ENCODE measurements at places on chromosomes 4 and X. TPM values are rescaled to one million over a fixed set of nuclear protein-coding genes. Genes with fewer than 3 reads are reported as not detected.

- no peak overlapping the region for H3K27ac ChIP-seq
- H3K36me3 ChIP-seq = no peaks in the 10 kb centered on the region
- H3K4me3 ChIP-seq = no peak overlapping the region
- H3K27me3 ChIP-seq = no peaks in the 10 kb centered on the region
- no peak for DNase-seq
These were observed 89.2 kb downstream of the ZNF330 start for GRCh38 chr4:141309874-141310273.

GRCh38 chr4:168511780-168512489, 15.1 kb downstream of the PALLD start:
- DNase-seq = no peak
- H3K4me3 ChIP-seq = no peak overlapping the region
- H3K27me3 ChIP-seq = no peaks in the 10 kb centered on the region
- H3K27ac ChIP-seq = no peak overlapping the region
- H3K36me3 ChIP-seq = no peaks in the 10 kb centered on the region
- H3K4me1 ChIP-seq = peaks cover 4% of the 10 kb centered on the region

Gene C1GALT1C1
- total RNA-seq = 24.0 TPM

- no peaks in the 10 kb centered on the region for H3K27me3 ChIP-seq
- no peaks in the 10 kb centered on the region for H3K4me1 ChIP-seq
- H3K4me3 ChIP-seq = no peak overlapping the region
- DNase-seq = no peak
- no peaks in the 10 kb centered on the region for H3K36me3 ChIP-seq
These were observed 6.7 kb downstream of the ARL13A start for GRCh38 chrX:100976211-100976610.

- no peak overlapping the region for H3K4me3 ChIP-seq
- H3K27ac ChIP-seq = no peak overlapping the region
- H3K36me3 ChIP-seq = no peaks in the 10 kb centered on the region
- no peaks in the 10 kb centered on the region for H3K4me1 ChIP-seq
- no peaks in the 10 kb centered on the region for H3K27me3 ChIP-seq
These were observed 15.4 kb upstream of the TLR2 start for GRCh38 chr4:153668647-153669046.

DNA sequence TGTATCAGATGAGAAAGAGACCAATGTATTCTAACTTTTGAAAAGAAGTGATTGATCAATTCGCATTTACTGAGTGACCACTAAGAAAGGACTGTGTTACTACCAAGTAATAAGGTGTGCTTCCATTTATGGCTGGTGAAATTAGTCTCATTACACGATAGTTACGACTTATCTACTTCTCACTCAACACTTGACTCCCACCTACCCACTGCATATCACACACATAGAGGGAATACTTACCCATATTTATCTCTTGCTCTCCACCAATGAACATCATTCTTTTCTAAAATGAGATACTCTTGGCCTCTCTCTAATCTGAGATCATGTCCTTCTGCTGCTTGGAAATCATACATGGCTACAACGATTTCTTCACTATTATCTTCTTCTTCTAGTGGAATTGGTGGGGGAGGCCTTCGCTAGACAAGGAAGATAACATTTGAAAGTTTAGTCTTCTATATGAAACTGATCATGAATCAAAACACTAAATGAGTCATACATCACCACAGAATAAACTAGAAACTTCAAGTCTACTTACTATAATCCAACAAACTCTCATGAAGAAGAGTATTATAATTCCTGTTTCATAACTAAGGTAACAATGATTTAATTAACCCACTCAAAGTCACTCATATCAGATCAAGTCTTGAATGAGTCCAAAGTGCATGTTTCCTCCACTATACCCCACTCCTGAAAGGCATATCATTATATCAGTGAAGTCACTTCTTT, 33.7 kb upstream of the TXK start:
- no peak overlapping the region for H3K4me3 ChIP-seq
- no peaks in the 10 kb centered on the region for H3K27me3 ChIP-seq
- H3K27ac ChIP-seq = no peak overlapping the region
- no peak for DNase-seq
- no peaks in the 10 kb centered on the region for H3K4me1 ChIP-seq

DNA sequence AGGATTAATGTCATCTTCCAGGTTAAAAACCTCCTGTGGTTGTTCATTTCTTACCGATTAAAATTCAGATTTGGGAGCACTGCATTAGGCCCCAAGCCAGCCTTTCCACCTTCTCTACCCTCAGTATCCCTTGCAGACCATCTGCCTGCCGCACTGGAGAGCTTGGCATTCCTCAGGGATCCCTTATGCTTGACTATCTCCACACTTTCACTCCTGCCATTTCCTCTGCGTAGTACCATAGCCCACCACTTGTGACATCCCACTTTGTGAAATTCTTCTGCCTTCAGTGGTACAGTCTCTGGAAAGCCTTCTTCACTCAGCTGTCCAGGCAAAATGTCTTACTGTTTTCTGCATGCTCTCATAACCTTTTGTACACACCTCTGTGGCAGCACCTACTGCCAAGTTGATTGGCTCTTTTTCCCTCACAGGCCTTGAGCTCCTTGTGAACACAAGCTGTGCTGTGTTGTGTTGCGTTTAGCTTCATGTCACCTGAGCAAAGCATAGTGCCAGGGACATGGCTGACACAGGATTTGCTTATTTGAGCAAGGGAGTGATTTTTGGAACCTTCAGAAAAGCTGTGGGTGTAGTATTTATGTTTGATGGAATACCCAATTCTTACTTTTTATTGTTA, 156.4 kb downstream of the ARX start:
- no peak for DNase-seq
- no peaks in the 10 kb centered on the region for H3K27me3 ChIP-seq
- H3K36me3 ChIP-seq = no peaks in the 10 kb centered on the region
- H3K27ac ChIP-seq = no peak overlapping the region

All from upper lobe of right lung (tissue), 1 donor.